ENCODE measurements at places on chromosomes 3 and 15. TPM values are rescaled to one million over a fixed set of nuclear protein-coding genes. Genes with fewer than 3 reads are reported as not detected.

MFGE8 gene
- total RNA-seq = 23.0 TPM

CPA3 gene
- not detected for total RNA-seq

RTP3 gene
- total RNA-seq = not detected

CHRNB4 gene
- not detected for total RNA-seq

DNA sequence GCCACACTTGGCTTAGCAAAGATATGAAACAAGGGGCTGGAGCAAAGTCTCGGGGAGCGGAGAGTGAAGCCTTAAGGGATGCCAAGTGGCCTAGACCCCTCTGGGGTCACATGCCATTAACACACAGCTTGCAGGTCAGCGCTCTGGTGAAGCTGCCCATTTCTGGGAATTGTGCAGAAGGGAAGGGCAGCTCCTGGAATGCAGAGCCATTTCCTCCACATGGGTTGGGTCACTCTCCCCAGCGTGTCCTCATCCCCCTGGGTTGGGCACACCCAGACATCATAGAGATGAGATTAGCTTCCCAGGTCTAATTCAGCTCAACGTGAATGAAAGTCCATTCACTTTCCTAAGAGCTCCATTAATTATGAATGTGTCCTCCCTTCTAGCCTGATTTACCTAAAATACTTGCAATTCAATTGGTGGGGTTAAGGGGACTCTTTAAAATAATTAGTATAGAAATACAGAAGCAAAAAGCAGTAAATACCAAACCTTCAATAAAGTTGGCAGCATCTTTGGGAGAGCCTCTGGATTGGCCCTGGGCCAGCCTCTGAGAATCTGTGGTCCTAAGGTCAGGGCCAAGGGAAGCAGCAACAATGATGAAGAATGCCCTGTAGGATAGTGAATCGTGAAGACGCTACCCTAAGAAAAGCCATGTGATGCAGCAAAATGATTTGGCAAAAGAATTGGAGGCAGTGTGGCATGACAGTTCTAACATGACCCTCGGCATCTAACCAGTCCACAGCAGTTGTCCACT is 17.8 kb downstream of the MRAS start:
- no peaks in the 10 kb centered on the region for H3K27me3 ChIP-seq
- no peaks in the 10 kb centered on the region for H3K4me1 ChIP-seq
- DNase-seq = no peak
- H3K4me3 ChIP-seq = no peak overlapping the region
- H3K27ac ChIP-seq = no peak overlapping the region

GRCh38 chr3:179882292-179882691 is 154.4 kb downstream of the PEX5L start:
- H3K27me3 ChIP-seq = no peaks in the 10 kb centered on the region
- DNase-seq = no peak
- H3K4me1 ChIP-seq = no peaks in the 10 kb centered on the region

DNA sequence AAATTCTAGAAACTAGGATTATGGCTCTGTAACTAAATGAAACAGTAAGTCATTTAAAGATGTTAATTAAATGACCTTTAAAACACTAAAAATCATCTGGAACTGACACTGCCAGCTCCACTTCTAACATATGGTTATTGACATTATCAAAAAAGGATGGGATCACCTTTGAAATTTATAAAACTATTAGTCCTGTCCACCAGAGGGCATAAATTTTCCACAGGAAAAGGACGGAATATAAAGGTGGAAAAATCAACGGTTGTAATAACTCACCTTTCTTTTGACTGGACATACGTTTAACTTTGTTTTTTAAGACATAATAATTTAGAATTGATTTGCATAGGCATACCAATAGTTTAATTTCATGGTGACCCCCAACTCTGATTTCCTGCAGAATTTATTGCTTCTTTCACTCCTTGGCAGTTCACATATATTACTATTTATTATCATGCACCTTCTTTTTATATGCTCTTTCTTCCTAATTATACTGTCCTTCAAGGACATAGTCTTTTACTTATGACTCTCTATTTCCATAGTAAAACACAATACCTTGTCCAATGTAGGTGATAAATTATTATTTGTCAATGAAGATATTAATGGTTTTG is 345.7 kb downstream of the CADM2 start:
- H3K4me3 ChIP-seq = no peak overlapping the region
- H3K4me1 ChIP-seq = no peaks in the 10 kb centered on the region
- H3K27ac ChIP-seq = no peak overlapping the region
- no peaks in the 10 kb centered on the region for H3K27me3 ChIP-seq
- no peaks in the 10 kb centered on the region for H3K36me3 ChIP-seq

GRCh38 chr3:152549263-152549662 is 280.5 kb downstream of the MBNL1 start:
- no peaks in the 10 kb centered on the region for H3K4me1 ChIP-seq
- H3K4me3 ChIP-seq = no peak overlapping the region
- H3K27ac ChIP-seq = no peak overlapping the region
- no peaks in the 10 kb centered on the region for H3K36me3 ChIP-seq
- DNase-seq = no peak

DNA sequence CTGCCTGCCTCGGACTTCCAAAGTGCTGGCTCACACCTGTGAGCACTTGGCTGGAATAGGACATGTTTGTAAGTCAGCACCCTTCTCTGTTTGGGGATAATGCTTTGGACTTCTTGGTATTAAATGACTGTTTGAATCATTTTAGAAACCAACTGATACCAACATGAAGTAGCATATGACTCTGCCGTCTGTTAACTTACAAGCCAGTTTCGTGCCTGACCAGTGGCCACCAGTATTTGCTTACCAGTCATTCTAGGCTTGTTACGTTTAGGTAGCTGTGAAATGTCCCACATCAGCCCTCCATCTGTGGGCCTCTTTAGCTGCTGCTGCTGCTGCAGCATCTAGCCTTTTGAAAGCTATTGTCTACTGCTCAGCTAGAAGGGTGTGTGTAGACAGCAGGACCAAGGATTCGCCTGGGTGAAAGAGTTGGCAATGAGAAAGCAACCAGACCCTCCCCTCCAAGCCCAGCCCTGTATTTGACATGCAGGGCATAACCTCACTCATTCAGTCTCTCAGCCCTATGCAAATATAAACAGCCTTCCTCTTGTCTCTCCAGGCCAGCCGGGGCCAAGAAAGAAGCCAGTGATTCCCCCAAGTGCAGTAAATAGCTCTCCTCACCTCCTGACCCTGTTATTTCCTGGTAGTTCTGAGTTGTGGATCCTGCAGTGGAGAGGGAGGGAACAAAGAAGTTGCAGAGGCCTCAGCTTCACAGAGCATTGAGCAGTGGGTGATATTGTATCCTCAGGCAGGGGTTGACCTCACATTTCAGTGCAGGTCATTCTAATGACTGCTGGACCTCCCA is 51.0 kb downstream of the NKIRAS1 start:
- H3K4me3 ChIP-seq = no peak overlapping the region
- no peak for DNase-seq
- no peak overlapping the region for H3K27ac ChIP-seq

GRCh38 chr15:55992769-55993110 is 672 bp downstream of the NEDD4 start:
- H3K27ac ChIP-seq = peak overlapping the region; percentile 29
- H3K36me3 ChIP-seq = no peaks in the 10 kb centered on the region
- no peaks in the 10 kb centered on the region for H3K4me1 ChIP-seq
- H3K27me3 ChIP-seq = no peaks in the 10 kb centered on the region
- no peak for DNase-seq

- DNase-seq = no peak
- H3K27me3 ChIP-seq = no peaks in the 10 kb centered on the region
- no peak overlapping the region for H3K4me3 ChIP-seq
- no peak overlapping the region for H3K27ac ChIP-seq
- no peaks in the 10 kb centered on the region for H3K36me3 ChIP-seq
Measured at GRCh38 chr3:106425916-106426315, 557.1 kb upstream of the CBLB start.

GRCh38 chr3:76550522-76551201 is 489.2 kb upstream of the ROBO2 start:
- H3K27me3 ChIP-seq = no peaks in the 10 kb centered on the region
- H3K36me3 ChIP-seq = no peaks in the 10 kb centered on the region
- no peak overlapping the region for H3K4me3 ChIP-seq
- no peak for DNase-seq

Measured in CD8-positive, alpha-beta memory T cell (primary cell).